ENCODE measurements at places on chromosomes 4 and X.

DNA sequence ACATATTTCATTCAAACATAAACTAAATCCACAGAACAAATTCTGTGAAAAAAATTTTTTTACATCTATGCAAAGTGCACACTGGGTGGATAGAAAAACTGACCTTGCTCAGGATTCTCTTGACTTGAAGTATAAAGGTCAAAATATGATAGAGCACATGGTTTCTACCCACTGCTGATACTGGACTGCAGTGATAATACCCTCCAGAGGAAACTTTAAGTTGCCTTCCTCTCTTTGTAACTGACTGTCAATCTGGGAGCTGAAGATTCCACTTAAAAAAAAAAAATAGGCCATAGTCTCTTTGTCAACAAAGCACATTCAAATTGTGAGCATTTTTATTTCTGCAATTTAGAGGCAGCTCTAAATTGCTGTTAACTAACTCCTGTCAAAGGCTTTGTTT, 3.2 kb upstream of the AMMECR1 start:
- no peak for DNase-seq

DNA sequence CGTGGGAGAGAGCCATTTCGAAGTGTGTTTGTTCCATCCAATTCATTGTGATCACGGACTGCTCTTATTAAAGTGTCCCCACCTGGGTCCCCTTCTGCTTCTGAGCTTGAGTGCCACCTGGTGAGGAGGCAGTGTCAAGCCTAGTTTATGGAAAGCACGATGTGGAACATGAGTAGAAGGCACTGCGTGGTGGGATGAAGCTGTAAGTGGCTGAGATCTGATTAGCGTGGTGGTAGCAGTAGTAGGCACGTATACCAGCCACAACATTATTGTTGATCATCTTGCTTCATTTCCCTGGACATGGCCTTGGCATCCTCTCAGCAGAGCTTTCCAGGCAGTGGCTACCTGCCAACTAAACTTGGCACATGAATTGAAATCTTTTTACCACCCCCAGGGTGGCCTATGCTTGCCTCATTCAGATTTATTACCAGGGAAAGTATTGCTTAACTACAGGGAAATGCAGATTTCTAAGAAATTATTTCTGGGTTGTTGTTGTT, 46.4 kb downstream of the GPAT3 start:
- DNase-seq, result peak; percentile 84

- no peak for DNase-seq
These were observed 1381.5 kb upstream of the AGA start for GRCh38 chr4:178823673-178824295.

DNA sequence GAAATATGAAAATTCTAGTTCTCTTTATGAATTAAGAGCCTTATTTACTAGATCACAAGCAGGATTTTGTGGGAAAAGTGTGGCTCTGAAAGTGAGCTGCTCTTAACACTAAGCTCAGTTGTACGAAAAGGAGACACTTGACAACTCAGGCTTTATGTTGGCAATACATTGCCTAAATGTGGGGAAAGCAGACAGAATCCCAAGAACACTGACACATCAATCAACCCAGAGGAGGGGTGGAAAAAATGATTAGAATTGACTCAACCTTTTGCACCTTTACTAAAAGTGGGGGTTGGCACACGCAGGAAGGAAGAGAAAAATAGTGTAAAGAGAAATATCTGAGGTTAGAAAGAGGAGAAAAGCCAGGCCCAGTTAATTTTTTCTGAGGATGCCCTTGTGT, 61.6 kb downstream of the CHST7 start:
- DNase-seq, result no peak

GRCh38 chr4:37538931-37539330, 147.2 kb downstream of the RELL1 start:
- no peak for DNase-seq

DNA sequence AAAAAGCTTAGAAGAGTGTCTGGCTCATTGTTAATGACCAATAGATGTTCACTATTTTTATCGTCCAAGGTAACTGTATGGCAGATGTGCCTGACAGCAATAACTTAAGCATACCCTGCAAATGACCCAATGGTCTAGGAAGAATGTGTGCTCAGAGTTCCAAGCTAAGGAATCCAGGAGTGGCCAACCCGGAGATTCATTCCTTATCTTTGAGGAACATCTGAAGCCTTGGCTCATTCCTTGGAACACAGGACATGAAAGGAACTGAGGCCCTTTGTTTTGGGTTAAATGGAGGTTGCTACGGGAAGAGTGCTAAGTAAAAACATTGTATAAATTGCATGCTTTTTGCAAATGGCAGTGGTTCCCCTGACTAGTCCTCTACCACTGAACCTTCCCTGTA, 38.9 kb upstream of the EFNB1 start:
- no peak for DNase-seq

- DNase-seq, result no peak
These were observed 71.6 kb upstream of the TEX13D start for GRCh38 chrX:124260845-124261244.

DNA sequence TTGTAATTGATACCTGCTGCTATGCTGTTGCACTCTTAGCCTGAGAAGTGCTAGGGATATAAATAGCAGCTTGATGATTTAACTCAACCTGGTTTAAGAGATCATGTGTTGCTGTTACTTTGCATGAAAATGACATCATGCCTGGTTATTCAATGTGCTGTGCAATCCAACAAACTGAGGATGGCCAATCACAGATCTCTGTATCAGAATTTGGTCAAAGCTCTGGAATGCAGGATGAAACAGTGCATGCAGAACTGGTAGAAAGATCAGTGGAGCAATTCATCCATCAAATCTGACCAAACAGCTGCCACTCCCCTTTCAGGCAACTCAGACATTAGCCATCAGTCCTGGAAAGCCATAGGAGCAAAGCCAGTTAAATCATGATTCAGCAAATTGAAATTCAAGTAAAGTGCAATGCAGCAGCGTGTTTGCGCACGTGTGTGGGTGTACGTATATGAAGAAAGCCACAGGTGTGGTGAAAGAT, 160.3 kb upstream of the RASGEF1B start:
- no peak for DNase-seq

DNA sequence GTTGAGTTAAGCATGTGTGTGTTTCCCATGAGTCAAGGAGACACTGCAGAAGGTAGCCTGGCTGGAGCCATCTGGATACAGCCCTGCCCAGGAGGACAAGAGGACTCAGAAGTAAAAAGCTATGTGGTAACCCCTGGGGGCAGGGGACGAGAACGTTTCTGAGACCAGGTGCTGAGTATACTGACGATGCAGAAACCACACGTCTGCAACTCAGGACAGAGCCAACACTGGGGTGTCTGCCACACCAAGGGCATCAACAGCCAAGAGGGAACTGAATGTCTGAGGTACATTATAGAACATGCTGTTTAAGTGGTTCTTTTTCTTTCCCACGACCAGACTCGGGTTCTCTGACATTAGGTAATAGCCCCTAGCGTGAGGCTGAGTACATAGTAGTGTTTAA, 94.1 kb upstream of the GPR34 start:
- no peak for DNase-seq

- peak; percentile 42 for DNase-seq
These were observed 1.2 kb downstream of the MSN start for GRCh38 chrX:65668377-65669310.

- no peak for DNase-seq
These were observed 52.8 kb downstream of the APOO start for GRCh38 chrX:23854945-23855344.

- DNase-seq, result no peak
These were observed 468.3 kb upstream of the BOD1L1 start for GRCh38 chr4:14095831-14096230.
